ENCODE measurements at places on chromosomes 7 and 10.
A peak's percentile ranks its signal among the peaks of the same experiment; 100 is the strongest.

- no peak for DNase-seq
These were observed 481.2 kb downstream of the KCNMA1 start for GRCh38 chr10:77156406-77156879.

DNA sequence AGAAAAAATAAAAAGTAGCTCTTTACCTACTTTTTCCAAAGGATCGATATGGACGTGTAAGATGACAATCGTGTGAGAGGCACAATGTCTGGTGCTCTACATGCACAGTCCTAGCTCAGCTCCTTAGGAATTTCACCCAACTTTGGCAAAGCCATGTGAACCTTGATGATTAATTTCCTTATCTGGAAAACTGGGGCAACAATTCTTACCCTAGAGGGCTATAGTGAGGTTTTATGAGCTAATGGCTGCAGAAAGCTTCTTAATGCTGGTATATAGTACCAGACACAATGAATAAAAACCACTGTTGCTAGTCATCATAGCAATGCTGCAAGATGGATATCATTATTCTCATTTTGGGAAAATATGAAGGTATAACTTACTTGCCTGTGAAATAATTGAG lies 202.7 kb downstream of the PARD3 start:
- no peak for DNase-seq

DNA sequence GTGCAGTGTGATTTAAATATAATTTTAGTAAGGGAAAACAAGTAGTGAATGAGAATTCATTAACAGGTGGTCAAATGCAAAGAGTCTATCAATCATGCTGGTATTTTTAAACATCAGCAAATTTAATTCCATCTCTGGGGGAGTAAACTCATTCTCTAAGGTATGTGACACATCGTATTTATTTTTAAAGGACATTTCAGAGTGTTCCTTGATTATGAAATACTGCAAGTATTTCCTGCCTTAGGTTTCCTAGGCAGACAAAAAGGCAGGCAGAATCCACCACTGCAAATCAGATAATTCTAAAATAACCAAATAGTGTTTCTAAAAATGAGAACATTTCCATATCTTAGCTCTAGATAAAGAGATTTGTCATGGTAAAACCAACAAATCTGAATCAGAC lies 193.8 kb downstream of the LRRTM3 start:
- no peak for DNase-seq

DNA sequence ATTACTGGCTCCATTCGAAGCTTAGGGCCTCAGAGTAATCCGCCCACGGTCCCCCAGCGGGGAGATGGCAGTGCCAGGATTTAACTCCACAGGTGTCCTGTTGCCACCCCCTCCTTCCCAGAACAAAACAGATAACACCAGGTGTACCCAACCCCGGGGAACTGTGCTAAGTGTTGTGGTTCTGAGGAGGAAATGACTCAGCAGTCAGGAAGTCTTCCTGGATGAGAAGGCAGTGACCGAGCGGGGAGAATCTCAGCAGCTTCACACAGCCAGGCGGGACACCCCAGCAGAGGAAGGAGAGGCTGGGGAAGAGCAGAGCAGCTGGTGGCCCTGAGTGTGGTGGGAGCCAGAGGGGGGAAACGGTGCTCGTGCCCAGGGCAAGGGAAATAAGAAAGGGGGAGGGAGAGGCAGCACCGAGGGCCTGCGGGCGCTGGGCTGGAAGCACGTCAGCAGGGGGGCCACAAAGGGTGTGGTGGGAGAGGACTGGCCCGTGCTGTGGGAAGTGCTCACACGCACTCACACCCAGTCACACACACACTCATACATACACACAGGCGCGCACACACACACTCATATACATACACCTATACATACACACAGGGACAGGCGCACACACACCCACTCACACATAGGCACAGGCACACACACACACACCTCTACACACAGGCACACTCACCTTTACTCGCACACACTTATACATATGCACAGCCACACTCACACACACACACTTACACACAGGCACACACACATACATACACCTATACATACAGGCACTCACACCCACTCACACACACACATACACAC lies 59.8 kb upstream of the CHST15 start:
- DNase-seq = peak; percentile 48

DNA sequence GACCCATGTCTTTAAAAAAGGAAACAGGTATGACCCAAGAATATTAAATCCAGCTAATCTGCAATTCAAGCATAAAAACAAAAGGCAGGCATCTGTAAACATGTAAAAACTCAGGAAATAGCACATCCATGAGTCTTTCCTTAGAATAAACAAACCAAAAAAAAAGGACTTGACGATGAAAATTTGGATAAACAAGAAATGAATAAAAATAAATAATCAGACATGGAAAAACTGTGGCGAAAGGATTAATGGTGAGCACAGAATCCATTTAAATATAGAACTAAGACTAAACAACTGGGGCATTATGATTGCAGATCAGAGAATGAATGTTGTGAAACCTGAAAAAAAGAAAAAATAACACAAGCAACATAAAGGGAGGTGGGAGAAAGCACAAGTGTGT lies 170.1 kb downstream of the DOCK4 start:
- no peak for DNase-seq

- DNase-seq = peak; percentile 67
These were observed 116.6 kb upstream of the MACROH2A2 start for GRCh38 chr10:69936091-69936490.

- no peak for DNase-seq
These were observed 41.4 kb upstream of the PITRM1 start for GRCh38 chr10:3213758-3214515.

DNA sequence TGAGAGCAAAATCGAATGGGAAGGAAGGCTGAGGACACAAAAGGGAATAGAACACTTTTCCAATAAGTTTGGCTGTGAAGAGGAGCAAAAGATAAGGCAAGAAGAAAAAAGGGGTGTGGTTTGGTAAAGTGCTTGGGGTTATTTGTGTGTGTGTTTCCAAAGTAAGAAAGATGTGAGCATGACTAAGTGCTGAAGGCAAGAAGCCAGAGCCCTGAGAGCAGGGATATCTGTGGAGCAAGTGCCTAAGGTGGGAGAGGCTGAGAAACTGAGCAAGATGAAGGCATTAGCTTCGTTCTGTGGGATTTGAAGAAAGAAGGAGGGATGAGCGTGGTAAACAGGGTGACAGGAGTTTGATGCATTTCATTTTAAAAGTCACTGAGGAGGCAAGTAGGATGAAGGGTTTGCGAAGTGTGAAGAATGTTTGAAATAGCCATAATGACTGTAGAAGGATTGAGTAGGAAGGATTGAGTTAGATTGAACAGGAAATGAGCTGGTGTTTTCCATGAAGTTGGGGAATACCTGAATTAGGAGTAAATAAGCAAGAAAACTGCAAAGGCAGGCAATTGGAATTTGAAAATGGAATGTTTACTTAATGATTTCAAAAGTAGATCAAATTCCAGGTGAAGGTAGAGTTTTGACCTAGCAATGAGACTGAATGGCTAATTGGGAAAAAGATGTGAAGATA lies 19.9 kb upstream of the SP4 start:
- no peak for DNase-seq

- DNase-seq = no peak
These were observed 77.4 kb downstream of the ZNF365 start for GRCh38 chr10:62451611-62451975.

- DNase-seq = no peak
These were observed 85.2 kb downstream of the WNT2 start for GRCh38 chr7:117237646-117238045.

GRCh38 chr7:154232700-154233099 lies 180.5 kb downstream of the DPP6 start:
- DNase-seq = no peak

DNA sequence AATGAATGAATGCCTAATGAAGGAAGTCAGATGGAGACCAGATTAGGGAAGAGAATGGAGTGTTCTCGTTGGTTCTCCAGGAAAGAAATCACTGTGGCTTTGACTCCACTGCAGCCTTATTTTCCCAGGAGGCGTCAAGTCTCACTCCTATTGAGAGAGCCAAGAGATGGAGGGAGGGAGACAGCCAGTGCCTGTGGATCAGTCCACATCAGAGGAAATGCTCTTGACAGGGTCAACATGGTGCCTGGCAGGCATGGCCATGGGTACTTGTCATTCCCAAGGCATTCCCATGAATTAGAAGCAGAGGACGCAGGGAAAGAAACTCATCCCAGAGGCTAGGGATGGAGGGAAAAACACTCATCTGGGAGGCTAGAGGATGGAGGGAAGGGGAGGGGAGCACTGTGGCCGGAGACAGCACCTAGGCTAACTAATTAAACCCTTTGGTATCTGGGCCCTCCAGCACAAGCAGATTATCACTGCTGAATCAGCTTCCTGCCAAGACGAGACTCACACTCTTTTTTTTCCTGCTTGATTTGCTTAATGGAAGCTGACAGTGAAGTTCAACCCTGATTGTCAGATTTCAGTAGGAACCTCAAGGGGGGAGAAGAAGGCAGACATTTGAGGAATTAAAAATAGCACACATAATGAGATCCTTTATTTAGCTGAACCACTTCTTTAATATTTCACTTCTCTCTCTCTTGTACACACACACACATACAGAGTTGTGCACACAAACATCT lies 1233.2 kb upstream of the AUTS2 start:
- DNase-seq = no peak

DNA sequence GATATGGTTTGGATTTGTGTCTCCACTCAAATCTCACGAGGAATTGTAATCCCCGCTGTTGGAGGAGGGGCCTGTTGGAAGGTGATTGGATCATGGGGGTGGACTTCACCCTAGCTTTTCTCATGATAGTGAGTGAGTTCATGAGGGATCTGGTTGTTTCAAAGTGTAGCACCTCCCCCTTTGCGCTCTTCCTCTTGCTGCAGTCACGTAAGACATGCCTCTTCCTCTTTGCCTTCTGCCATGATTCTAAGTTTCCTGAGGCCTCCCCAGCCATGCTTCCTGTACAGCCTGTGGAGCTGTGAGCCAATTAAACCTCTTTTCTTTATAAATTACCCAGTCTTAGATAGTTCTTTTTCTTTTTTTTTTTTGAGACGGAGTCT lies 17.1 kb downstream of the CDNF start:
- no peak for DNase-seq

GRCh38 chr10:80520661-80521470 lies 16.8 kb upstream of the SH2D4B start:
- DNase-seq = no peak

GRCh38 chr10:29083096-29083495 lies 205.8 kb upstream of the LYZL1 start:
- no peak for DNase-seq

DNA sequence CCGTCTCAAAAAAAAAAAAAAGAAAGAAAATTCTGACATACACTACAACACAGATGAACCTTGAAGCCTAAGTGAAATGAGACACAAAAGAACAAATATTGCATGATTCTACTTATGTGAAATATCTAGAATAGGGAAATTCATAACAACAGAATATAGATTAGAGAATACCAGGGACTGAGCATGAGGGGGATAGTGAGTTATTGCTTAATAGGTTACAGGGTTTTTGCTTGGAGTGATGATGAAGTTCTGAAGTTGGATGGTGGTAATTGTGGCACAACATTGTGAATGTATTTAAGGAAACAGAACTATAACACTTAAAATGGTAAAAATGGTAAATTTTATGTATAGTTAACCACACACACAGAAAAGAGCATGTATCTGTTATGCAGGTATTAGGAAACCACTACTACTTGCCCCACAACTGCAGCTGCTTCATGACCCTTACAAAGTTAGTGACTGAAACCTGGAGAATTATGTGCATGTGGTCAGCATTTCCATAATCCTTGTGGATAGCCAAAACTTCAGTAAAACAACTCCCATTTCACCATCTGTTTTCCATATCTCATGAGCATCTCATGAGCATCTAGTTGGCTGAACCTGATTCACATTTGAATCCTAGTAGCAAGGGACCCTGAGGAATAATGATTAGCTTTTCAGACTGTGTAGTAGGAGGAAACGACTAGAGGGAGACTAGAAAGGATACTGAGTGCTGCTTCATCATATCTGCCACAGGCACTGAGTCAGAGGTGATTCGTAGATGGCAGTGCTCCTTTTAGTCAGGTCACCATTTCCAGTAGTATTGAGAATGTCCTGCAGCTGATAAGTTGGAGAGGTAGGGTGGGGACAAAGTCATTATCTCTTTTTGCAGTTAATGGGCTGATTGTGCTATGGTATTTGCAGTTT lies 26.3 kb downstream of the SAMD8 start:
- no peak for DNase-seq

- DNase-seq = no peak
These were observed 360.9 kb downstream of the NEBL start for GRCh38 chr10:20535897-20536881.

DNA sequence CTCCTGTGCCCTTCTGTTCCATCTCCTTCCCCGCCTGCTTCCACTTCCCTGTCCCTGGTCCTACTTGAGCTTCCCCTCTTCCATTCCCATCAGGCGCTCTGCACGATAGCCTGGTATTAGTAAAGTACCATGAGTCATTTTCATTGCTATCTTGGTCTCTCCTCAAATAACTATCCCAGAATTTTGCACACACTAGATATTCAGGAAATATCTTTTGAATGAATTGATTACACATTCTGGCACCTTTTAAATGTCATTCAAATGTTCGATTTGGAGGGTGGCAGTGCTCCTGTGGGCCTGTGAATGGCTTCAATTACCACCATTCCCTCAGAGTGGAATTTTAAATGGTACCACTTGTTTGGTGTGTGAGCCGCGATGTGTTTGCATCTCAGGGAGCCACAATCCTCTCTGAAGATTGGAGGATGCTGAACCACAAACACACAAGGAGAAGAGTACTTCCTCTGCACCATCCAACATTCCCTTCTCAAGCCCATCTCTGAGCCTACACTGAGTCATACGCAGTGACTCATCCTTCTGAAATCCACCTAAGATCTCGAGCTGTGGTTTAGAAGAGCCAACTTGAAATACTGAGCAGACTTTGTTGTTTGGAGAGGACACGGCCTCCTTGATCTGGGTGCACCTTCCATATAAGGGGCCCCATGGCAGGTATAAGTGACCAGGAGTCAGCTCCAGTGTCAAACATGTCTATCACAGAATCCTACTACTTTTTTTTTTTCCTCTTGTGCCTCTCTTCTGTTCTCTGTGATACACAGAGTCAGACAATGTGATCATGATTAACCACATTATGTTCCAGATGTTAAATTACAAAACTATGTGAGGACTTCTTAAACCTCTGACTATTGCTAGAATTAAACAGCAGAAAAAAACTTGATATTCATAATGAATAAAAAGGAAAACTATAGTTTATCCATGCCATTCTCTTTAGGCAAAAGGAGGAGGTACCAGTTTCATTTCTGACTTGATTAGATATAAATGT lies 81.9 kb downstream of the BMPER start:
- no peak for DNase-seq

GRCh38 chr10:37206132-37206531 lies 80.7 kb downstream of the ANKRD30A start:
- no peak for DNase-seq

DNA sequence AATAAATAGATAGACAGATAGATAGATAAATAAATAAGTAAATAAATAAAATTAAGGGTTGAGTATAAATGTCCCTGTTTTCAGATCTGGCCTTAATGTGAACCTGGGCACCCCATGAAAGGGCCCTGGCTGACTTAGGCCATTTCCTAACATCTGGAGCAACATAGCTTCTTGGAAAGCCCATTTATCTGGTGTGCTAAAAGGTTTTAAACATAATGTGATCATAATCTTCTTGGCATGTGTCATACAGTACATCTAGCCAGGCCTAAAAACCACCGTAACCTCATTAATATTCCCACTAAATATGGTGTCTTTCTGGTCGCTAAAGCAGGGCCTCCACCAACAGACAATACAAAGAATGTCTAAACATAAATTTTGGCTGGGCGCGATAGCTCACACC lies 142.8 kb downstream of the BTAF1 start:
- no peak for DNase-seq

GRCh38 chr7:28346676-28347363 lies 65.5 kb upstream of the CREB5 start:
- no peak for DNase-seq

All from GM13977 (cell line).